ENCODE measurements at places on chromosomes 7 and 10.

GRCh38 chr7:91112902-91113341 lies 151.3 kb upstream of the FZD1 start:
- DNase-seq: no peak

DNA sequence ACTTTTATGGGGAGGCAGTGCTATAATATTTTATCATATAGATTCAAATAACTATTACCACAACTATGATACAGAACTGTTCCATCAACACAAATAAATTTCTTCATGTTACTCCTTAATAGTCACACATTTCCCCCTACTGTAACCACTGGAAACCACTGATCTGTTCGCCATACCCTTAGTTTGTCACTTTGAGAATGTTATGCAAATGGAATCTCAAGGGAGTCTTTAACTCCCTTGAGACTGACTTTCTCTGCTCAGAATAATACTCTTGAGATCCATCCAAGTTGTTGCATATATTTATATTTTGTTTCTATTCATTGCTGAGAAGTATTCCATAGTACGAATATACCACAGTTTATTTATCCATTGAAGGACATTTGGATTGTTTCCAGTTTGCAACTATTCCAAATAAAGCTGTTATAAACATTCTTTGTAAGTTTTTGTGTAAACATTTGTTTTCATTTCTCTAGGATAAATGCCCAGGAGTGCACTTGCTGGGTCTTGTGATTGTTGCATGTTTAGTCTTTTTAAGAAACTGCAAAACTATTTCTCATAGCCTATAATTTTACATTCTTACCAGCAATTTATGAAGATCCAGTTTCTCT lies 19.7 kb upstream of the PON2 start:
- no peak for DNase-seq

DNA sequence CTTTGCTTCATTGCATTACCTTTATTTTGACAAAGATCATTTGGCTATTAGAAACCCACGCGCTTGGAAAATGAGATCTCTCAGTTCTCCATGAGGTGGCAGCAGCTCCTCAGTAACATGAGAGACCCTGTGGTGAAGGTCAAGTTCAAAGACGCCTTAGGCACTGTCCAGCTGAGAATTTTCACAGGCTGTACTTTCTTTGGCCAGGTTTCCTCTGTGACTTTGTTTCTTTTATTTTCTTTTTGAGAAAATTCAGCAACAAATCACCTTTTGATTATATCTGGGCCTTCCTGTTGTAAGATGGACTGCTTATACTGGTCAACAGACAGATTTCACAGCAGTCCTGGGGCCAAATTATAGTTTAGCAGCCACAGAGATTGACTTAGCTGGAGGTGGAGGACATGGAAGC lies 54.5 kb downstream of the RAB18 start:
- DNase-seq: no peak

- DNase-seq: no peak
Observed at GRCh38 chr7:17150018-17150417, 148.4 kb upstream of the AHR start.

DNA sequence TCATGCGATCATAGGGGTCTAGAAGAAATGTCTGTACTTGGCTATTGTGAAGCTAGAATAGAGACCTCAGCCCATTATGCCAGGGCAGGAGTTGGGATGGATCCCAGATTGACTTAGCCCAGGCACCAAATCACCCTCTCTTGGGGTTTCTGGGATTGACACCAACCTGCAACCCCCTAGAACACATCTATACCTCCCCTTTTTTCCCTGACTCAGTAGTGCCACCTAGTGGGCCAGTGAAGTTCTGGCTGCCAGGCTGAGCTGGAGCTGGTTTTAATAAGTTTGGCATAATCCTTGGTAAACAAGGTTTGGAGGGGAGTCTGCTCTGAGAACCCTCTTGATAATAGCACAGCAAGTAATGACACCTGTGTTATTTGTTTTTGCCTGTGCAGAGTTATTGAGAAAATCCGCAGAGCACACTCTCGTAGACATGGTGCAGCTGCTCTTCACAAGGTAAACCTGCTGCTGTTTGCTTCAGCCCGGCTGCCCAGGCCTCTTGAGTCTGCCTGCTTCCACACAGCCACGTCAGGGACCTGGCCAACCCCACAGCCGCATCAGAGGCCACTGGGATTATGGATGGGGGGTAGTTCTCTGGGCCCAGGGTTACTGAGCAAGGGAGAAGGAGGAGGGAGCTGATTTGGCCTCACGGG lies 43.3 kb upstream of the NFKB2 start:
- peak; percentile 53 for DNase-seq

- no peak for DNase-seq
Observed at GRCh38 chr10:69951658-69952057, 101.0 kb upstream of the MACROH2A2 start.

GRCh38 chr7:80089366-80089765 lies 45.3 kb upstream of the GNAI1 start:
- DNase-seq: no peak

DNA sequence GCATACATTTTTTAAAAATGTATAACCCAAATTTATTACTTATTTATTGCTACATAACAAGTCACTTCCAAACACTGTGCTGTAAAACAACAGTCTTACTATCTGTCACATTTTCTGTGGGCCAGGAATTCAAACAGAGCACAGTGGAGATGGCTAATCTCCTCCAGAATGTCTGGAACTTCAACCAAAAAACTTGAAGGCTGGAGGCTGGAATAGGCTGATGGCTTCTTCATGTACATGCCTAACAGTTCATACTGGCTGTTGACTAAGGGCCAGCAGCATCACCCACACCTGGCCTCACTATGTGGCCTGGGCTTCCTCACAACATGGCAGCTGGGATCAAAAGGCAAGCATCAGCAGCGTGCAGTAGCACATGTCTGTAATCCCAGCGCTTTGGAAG lies 92.4 kb upstream of the KMT2E start:
- no peak for DNase-seq

- no peak for DNase-seq
Observed at GRCh38 chr10:16984242-16984641, 145.4 kb downstream of the CUBN start.

- no peak for DNase-seq
Observed at GRCh38 chr7:39088730-39089593, 111.3 kb downstream of the POU6F2 start.

- no peak for DNase-seq
Observed at GRCh38 chr10:97759158-97759887, 12.5 kb downstream of the SFRP5 start.

GRCh38 chr10:84302223-84302622 lies 26.2 kb upstream of the CCSER2 start:
- no peak for DNase-seq

DNA sequence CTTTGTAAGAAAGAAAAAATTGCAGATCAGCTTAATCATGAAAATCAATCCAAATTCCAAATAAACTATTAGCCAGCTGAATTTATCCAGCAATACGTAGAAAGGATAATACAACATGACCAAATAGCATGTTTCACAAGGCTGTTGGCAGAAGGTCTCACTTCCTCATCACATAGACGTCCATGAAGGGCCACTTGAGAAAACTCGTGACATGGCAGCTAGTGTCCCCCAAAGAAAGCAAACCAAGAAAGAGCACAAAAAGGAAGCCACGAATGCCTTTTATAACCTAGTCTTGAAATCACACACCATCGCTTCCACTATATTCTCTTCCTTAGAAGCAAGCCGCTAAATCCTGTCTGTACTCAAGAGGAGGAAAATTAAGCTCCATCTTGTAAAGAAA lies 105.6 kb upstream of the NRBF2 start:
- no peak for DNase-seq

DNA sequence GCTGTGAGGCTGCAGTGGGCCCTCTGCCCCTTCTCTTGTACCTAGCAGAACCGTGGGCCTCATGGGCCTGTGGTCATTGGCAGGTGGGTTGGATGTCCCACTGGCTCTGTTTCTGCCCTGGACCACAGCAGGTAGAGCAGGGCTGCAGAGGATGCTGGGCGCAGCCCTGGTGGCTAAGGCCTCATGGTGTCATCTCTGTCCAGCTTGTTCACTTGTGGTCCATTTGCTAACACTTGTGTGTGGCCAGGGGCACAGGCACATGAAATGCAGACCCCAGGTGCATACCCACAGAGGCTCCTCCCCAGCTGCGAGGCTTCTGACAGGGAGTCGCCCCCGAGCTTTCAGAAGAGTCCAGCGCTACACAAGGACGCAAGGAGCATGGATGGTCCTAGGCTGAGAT lies 22.4 kb upstream of the TBRG4 start:
- DNase-seq: no peak

GRCh38 chr7:14252458-14252857 lies 263.0 kb upstream of the ETV1 start:
- no peak for DNase-seq

- no peak for DNase-seq
Observed at GRCh38 chr7:92375013-92375412, 72.3 kb upstream of the GATAD1 start.

GRCh38 chr10:17335065-17335464 lies 107.0 kb downstream of the VIM start:
- no peak for DNase-seq

GRCh38 chr7:78434281-78434680 lies 635.7 kb downstream of the PHTF2 start:
- no peak for DNase-seq

- no peak for DNase-seq
Observed at GRCh38 chr7:116780966-116781365, 81.4 kb upstream of the CAPZA2 start.
